Thoracic aorta (tissue), 2 donors: ENCODE measurements at places on chromosomes 1 and 21. TPM values are rescaled to one million over a fixed set of nuclear protein-coding genes. Genes with fewer than 3 reads are reported as not detected.

The GPX7 gene
- 25.9 TPM for total RNA-seq

DNA sequence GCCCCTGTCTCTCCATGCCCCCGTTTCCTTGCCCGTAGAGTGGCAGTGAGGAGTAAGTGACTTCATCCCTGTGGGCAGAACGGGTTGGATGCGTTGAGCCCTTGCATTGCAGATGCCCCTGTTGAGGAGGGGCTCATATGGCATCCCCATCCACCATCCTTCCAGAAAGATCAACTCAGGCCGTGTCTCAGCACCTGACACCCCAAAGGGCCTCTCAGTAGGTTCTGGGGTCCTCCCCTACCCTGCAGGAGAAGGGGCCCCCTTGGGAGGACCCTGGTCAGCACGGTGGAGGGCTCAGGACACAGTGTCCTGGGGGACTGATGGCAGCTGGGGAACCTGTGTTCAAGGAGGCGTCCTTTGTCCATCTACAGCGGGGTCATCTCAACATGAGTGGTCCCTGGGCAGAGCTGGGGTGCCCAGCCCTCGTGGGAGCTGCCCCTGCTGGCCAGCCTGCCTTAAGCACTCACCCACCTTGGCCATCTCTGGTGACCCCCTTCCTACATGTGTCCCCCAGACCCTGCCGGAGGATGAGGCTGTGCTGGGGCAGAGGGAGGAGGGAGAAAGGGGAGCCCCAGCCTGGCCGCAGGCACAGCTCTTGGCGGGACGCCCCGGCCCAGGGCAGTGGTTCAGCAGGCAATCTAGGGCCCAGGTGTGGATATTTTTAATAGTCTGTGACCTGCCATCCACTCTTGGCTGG, 48.2 kb upstream of the ACTRT2 start:
- no peak for DNase-seq

DNA sequence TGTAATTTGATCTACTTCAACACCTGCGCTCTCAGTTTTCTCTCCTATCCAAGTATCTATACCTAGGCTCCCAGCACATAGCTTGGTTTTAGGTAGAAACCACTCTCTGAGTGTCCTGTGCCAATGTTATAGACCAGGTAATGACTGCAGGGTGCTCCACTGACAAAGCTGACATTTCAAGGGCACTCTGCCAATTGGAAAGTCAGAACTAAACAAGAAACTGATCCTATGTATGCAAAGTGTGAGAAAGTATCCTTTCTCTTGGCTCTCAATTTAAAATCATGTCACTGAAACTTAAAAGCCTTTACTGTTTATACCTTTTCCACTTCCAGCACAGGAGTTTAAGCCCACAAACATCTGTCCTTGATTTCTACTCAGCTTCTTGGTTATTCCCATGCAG, 45.0 kb upstream of the AIM2 start:
- DNase-seq: no peak

The KLF18 gene
- not detected for total RNA-seq

GRCh38 chr1:24803220-24803619, 58.0 kb downstream of the CLIC4 start:
- no peak for DNase-seq

DNA sequence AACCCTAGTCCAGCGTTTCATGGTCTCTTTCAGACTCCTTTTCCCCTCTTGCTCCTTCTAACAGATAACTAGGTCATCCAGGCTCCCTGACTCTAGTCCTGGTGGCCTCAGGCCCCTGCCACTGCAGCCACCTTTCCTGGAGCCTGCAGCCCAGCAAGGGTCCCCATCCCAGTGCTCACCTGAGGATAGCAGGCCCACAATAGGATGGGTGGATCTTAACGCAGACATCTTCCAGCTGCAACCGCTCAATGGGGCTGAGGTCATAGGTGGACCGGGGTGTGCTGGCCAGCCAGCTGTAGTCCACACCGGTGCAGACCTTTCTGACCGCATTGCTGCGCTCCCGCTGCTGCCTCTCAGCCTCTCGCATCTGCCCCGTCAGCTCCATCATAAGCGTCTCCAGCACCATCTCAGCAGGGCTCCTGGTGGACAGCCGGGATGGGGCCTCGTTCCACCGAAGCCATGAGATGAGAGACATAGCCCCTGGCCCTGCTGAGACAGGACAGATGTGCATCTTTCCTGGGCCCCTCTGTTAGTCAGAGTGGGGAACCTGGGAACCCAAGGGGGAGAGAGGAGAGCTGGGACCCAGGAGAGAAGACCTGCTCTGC, 10.9 kb downstream of the RD3 start:
- DNase-seq: no peak

GRCh38 chr1:43358121-43358745, 548 bp upstream of the CDC20 start:
- DNase-seq: no peak

- no peak for DNase-seq
These were observed 9.0 kb downstream of the PRDX1 start for GRCh38 chr1:45512641-45513054.

- no peak for DNase-seq
These were observed 6.9 kb upstream of the CSDE1 start for GRCh38 chr1:114764689-114765088.

The CR1 gene
- 17.4 TPM for total RNA-seq

DNA sequence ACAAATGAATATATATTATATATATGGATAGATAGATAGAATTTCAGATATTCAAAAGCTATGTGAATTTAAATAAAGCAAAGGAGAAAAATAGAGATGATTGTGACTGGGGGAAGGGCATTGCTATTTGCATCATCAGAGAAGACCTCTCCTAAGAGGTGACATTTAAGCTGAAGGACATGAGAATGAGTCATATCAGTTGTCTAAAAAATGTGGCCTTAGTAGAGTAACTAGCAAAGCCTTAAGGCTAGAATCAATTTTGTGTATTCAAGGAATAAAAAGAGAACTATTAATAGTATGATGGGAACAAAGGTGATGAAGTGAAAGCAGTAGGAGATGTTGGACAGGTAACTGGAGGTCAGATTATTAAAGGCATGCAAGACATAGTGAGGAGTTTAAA, 34.8 kb upstream of the SLC35F3 start:
- no peak for DNase-seq

- DNase-seq: no peak
These were observed 366.4 kb upstream of the ZP4 start for GRCh38 chr1:238257018-238257621.

DNA sequence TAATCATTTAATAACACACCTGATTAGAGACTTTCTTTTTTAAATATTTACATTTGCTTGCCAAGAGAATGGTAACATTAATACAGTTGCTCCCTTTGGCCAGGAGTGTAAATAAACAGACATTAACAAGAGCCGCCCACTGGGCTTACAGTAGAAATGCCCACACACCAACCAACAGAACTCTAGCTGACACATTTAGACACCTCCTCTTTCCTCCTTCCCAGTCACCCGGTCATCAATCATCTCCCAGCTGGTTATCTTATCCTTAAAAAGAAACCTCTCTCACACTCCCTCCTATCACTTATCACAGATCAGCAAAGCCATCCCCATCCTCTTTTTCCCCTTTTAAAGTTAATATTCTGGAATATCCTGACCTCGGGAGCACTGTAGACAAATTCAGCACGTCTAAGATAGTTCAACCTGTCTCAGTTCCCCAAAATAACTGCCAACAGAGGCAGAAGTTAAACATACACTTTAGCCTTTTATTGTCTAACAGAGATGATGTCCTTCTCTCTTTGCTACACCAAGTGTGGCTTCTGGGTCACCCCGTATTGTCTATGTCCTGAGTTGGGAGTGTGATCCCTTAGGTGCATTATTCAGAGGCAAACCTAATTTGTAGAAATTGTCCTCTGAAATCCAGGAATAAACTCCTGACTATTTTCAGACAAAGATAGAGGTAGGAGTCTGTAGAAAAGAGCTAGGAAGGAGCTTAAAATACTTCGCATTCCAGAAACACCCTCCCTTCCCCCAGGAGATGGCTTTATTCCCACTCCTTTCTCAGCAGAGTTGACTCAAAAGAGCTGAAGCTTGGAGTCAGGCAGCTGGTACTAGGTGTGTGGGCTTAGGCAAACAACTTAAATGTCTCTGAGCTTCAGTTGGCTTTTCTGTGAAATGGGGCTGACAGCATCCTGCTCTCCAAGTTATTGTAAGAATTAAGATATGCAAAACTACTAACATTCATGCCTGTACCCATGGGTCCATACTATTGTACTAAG, 8.8 kb downstream of the MYCL start:
- no peak for DNase-seq

DNA sequence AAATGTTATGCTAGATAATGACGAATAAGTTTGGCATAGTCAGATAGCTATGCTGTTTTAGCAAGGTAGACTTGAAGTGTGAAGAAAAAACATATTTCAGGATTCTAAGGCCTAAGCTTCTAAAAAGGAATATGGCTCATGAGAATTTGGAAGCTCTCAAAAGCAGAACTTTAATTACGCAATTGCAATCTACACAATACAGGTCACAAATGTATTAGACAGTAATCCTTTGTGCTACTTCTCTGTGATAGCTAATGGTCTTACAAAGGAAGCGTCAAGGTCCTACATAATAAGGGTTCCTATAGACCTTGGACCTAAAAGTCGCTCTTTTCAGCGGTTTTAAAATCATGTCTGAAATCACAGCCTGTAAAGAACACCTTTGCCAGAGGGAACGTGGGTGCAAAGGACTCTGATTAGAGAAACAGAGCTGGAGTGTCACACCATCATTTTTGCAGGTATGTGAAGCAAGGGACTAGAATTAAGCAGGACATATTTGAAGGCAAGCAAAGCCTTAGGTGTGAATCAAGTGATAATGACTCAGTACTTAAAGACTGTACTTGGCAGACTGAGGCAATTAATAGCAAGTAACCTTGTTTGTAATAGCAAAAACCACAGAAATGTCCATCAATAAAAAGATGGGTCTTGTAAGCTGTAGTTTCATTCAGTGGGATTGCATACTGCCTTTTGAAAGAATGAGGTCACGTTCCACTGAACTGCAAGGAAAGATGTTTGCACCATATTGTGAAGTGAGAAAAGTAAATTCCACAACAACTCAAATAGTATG, 420.2 kb downstream of the KCTD3 start:
- DNase-seq: no peak

- no peak for DNase-seq
These were observed 42.7 kb upstream of the GLIS1 start for GRCh38 chr1:53781654-53782053.
